ENCODE measurements at places on chromosomes 6 and 20.

- peak; percentile 49 for DNase-seq
Observed at GRCh38 chr6:42742116-42742894, 3.6 kb downstream of the TBCC start.

- no peak for DNase-seq
Observed at GRCh38 chr6:48630511-48630910, 519.5 kb upstream of the PTCHD4 start.

DNA sequence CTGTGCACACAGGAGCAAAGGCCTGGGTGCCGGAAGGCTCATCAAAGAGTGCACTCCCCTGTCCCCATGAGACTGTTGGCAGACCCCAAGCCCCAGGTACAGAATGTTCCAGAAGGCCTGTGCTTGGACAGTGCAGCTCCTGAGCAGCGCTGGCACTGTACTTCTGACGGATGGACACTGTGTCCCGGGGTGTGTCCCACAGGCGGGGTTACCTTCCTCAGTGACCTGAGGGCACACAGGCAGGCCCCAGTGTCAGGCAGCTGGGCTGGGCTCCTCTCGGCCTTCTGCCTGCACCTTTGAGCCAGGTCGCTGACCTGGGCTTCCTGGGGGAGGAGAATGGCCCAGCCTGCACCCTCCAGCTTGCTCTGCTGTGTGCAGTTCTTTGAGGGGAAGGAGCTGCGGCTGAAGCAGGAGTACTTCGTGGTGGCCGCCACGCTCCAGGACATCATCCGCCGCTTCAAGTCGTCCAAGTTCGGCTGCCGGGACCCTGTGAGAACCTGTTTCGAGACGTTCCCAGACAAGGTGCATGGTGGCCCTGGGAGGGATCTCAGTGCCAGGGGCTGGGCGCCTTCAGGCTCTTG is 30.1 kb downstream of the PYGB start:
- no peak for DNase-seq

DNA sequence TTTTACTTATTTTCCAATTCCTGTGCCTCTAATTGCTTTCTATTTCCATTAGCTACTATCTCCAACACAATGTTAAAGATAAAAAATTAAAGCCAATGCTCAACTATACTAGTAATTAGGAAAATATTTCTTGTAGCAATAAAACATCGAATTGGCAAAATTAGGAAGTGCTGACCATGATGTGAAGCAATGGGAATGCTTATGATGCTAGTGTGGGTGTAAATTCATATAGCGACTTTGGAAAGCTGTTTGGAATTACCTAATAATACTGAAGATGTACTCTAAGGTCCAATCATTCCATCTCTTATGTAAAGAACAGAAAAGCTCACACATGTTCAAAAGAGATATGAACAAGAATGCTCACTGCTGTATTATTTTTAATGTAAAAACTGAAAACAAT is 78.2 kb downstream of the UBE3D start:
- no peak for DNase-seq

- peak; percentile 33 for DNase-seq
Observed at GRCh38 chr6:52984247-52984646, 10.8 kb downstream of the GSTA4 start.

DNA sequence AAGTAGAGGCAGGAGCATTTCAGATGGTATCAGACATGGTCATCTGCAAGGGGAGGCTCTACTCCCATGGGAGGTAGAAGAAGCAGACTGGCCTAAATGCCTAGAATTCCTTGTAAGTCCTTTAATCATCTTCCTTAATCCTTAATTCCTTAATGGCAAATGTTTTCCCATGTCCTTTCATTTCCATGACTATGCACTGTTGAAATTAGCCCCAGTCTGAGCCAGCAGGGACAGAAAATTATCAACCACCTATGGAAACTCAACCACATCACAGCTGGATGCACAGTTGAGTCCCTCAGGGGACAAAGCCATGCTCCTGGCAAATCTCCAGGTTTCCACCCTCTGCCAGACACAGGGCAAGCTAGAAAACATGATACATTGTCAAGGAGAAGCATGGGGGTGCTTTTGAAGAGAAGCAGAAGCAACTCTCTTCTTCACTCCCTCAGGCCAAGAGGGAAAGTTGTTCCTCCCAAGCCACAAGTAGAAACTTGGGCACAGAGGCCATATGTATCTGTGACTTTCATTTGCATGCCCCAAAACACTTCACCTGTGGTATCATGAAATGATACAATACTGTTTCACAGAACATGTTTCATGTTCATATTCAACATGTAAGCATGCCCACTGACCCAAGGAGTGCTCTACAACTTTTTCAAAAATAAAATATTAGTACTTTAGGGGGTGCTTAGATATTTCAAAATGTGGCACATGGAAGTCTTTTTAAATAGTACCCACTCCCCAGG is 683.6 kb downstream of the KIF16B start:
- DNase-seq = no peak

- no peak for DNase-seq
Observed at GRCh38 chr6:118913161-118913560, 19.2 kb downstream of the ASF1A start.

GRCh38 chr6:157539900-157540752 is 159.1 kb downstream of the ZDHHC14 start:
- no peak for DNase-seq

- no peak for DNase-seq
Observed at GRCh38 chr6:30847971-30848436, 36.3 kb upstream of the DDR1 start.

DNA sequence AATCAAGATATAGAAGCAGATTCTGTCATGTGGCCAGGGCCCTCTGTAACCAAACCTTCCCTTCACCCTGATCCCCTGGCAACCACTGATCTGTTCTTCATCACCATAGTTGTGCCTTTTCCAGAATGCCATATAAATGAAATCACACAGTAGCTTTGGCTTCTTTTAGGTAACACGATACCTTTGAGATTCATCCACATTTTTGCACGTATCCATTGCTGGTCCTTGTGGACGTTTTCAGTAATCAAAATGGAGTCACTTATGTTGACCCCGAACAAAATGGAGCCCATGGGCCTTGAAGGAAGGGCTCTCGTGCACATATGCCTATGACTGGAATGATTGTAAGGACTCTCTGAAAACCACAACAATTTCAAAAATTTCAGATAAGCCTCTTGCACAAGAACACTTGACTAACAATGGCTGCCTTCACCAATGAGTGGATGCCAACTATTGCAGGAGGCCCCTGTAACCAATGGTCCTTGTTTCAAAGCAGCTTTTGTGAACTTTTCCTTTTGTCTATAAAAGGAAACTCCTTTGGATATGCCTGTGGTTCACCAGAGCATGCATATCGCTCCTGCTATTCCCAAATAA is 84.3 kb upstream of the RALY start:
- peak; percentile 56 for DNase-seq

DNA sequence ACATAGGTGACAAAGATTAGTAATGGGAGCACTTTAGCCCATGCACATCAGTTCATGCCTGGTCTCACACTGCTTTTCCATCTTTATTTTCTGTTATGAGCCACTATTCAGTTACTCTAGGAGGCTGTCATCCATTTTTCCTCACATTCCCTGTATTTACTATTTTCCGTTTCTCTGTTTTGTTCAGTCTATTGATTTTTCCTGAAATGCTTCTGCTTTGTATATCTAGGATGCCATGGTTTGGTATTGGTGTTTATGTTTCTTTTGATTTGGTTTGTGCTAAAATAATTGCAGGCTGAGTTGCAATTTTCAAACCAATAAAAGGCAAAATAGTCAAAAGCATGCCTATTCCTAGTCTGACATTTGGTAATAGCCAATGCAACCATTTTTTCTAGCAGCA is 28.9 kb upstream of the ZNF292 start:
- no peak for DNase-seq

DNA sequence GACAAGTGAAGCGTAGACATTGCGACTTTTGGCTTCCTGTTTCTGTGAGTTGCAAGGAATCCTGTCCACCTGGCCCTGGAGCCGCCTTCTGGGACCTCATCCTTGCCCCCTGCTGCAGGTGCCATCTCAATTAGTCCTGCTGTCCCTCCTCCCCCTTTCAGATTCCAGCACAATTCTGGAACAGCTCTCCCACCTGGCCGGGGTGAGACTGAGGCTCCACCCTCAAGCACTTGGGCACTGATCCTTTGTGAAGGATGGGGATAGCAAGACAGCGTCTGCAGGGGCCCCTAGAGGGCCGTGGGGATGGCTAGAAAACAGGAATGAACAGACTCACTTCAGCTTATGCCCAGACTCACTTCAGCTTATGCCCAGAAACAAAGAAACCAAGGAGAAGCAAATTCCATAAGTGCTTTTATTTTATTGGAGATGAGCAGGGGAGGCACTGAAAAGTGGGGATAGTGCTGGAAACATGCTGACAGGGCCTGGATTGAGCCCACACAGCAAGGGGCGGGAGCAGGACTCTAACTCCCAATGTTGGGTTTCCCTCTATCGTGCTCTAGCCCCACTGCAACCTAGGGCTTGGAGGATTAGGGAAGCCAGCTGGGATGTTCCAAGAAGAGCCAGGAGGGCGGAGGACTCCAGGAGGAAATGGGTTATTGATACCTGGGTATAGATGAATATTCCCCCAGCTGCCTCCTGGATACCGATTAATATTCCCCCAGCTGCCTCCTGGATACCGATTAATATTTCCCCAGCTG is 1.4 kb downstream of the C6orf15 start:
- no peak for DNase-seq

GRCh38 chr6:25619217-25619616 is 32.8 kb upstream of the SCGN start:
- no peak for DNase-seq

DNA sequence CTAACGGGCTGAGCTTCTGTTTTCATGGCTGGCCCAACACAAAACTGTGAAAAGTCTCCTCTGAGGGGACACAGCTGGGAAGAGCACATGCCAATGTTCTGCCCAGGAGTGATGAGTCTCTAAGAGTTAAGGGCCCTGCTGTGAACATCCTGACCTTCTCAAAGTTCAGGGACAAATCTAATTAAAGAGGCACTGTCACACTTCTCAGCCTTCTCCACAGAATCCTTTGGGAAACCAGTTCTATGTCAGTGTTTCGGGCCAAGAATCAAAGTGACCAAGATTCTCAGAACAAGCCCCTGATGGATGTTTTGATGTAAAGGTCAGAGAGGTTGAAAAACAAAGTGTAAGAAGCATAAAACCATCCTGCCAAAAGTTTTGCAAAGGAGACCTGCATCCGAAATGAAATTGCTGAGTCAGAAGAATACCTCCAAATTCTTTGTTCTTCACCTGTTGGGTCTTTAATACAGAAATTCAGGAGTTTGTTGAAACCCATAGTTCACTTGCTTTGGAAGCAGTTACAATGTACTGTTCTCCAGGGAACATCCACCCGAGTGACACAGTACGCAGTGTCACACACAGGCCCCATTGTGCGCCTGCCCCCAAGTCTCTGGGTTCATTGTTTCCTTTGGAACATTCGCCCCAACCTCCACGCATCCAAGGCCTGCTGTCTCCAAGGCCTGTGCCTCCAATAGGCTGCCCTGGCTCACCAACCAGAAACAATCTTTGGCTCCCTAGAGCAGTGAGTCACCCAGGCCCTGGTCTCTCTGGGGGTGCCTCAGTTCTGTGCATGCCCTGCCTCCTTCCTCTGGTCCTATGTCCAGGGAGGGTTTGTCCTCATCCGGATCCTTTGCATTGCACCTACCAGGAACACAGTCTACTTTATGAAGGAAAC is 65.5 kb upstream of the QKI start:
- DNase-seq = no peak

DNA sequence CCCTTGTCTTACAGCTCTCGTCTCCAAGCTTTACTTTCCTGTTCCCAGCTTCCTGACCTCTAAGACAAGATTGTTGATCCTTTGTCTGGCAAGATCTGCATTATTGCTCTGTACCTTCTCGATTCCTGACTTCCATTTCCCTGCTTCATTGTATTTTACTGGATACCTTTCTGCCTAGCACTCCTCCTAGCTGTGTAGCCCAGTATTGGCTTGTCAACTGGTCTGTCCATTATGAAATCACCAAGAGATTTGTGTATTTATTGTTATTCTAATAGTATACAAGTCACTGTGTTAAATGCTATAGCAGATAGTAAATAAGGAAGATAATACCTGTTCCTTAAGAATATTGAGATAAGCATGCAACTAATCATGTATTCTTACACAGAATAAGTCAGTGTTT is 305.4 kb downstream of the CDKAL1 start:
- no peak for DNase-seq

- DNase-seq = no peak
Observed at GRCh38 chr6:6052216-6052615, 45.5 kb upstream of the NRN1 start.

- no peak for DNase-seq
Observed at GRCh38 chr6:145332011-145332410, 403.3 kb downstream of the EPM2A start.

DNA sequence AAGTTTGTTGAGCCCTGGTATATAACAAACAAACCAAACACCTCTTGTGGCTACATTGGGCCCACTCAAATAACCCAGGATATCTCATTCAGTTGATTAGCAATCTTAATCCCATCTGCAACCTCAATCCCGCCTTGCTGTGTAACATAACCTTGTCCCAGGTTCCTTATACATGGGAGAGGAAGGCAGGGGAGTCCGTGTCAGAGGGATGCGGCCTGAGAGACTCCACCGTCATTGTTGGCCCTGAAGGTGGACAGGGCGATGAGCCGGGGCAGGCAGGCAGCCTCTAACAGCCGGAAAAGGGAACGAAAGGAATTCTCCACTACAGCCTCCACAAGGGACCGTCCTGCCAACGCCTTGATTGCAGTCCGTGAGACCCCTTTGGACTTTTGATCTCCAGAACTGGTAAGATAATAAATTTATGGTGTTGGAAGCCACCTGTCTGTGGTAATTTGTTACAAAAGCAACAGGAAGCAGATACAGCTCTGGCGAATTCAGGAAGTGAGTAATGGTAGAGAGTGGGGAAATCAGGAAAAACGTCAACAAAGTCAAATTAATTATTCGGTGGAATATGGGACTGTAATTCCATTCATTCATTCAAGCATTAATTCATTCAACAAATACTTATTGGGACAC is 124.5 kb upstream of the SALL4 start:
- no peak for DNase-seq

GRCh38 chr20:49865559-49865958 is 49.8 kb downstream of the SPATA2 start:
- DNase-seq = no peak

GRCh38 chr6:134436281-134436815 is 118.4 kb upstream of the SGK1 start:
- peak; percentile 97 for DNase-seq

- DNase-seq = peak; percentile 11
Observed at GRCh38 chr6:170345662-170346061, 39.1 kb downstream of the FAM120B start.

- no peak for DNase-seq
Observed at GRCh38 chr20:33757046-33757445, 25.2 kb downstream of the ZNF341 start.

GRCh38 chr20:7004801-7005200 is 237.3 kb downstream of the BMP2 start:
- DNase-seq = no peak

DNA sequence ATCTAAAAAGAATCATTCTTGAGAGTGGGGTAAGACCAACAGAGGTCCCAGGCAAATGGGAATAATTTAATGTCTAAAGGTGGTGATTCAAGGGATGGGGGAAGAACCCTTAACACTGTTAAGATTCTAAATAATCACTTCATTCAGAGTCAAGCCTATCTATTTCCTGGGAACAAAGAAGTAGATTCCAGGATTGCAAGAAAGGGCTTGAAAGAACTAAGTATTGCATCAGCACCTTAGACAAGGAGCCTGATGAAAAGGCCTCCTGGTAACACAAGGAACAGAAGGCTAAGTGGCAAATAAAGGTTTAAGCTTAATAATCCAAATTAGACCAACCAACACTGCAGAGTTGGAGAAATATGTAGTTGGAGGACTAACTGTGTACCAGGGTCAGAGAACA is 620.7 kb upstream of the BTBD3 start:
- peak; percentile 62 for DNase-seq
